ENCODE measurements at places on chromosomes 7 and 10.
A peak's percentile ranks its signal among the peaks of the same experiment; 100 is the strongest.

DNA sequence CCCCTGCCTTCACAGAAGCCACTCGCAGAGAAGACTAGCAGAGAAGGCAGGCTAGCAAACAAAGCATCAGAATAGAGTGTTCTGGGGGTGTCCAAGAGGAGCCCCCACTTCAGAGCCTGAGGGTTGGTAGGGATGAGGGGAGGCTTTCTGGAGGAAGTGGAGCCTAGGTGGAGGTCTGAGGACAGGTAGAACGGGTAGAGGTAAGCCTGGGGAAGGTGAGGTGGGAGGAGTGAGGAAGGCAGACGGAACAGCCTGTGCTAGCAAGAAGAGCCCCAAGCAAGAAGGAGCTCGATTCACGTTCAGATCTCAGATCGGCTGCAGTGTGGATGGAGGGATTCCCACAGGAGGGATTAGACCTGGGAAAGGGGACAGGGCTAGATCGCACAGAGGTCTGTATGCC, 66.0 kb upstream of the DUSP5 start:
- DNase-seq, result no peak

DNA sequence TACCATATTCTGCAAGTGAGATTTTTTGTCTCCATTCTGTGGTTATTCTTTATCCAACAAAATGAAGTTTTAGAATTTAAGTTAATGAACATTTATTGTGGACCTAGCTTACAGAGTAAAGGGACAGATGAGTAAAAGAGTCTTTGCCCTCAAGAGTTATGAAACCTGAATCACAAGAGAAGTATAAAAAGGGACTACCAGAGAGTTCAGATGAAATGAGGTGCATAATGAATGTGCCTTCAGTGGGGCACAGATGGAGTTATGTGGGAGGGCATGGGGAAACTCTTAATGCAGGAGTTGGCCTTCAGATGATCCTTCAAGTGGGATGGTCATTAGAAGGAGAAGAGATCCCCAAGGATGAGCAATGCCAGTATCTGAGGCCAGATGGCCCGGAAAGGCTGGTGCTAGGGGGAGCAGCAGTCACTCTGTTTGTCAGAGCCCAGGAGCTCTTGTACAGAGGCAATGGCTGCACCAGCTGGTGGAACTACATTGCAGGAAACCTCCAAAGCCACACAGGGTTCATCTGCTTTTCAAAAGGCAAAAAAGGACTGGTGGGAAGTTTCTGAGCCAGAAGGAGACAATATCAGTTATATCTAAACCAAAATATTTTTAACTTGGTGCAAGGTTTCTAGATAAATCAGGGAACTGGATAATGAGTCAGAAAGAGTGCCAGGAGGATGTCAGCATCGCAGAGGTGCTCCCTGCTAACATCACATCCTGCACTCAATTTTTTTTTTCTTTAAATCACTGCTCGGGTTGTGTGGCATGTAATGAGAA, 162.0 kb downstream of the KLF6 start:
- DNase-seq, result no peak

GRCh38 chr7:155378580-155378934, 79.4 kb upstream of the EN2 start:
- no peak for DNase-seq

DNA sequence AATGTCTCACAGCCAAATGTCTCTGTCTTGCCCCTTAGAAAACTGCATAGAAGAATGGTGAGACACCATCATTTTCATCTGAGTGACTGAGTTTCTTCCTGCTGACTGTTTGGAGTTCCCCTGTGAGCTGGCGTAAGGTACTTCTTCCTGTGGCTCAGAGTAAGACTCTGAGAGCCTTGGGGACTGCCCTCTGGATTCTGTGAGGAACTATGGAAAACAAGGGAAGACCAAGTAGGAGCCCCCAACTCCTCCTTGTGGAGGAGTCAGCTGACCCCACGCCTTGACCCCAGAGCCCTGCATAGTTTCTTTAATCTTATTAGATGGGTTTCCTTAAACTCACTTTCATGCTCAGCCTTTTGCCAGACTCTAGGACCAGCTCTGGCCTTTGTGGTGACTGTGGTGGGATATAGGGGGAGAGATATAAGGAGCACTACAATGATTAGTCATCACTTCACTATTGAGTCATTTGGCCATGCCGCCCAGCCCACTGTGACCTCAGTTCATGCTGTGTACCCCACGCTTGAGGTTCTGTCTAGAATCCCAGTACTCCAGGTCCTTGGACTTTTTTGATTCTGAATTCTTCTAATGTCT, 51.8 kb upstream of the FAM133B start:
- DNase-seq, result no peak

DNA sequence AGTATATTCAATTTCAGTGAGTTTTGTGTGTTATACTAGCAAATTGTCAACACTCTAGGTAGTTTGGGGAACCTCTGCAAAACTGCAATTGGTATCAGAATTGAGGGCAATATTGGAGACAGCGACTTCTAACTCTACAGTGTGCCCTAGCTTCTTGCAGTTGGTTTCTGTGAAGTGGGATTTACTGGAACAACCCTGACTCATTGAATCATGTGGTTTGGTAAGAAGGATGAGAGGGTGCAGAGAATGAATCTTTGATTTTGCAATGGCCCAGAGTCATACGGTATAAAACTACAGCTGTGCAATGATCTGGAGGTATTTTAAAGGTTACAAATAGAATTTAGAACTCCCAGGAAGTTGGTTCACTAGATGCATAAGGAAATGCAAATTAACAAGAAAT, 129.1 kb upstream of the PPP1R3A start:
- DNase-seq, result no peak

DNA sequence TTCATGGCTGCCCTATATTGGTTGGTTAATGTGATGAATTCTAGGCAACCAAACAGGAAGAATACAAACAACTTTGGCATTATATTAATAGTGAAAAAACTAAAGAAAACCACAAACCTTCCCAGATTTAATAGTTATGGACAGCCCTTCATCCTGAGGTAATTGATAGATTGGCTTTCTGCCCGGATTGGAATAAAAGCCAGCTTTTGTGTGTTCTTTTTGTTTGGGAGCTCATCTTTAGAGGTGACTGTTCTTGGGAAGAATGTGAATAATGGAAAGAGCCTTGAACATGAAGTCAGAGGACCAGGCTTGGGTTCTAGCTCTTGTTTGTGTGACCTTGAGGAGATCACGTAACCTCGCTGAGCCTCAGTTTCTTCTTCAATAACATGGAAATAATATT, 92.3 kb downstream of the VTI1A start:
- no peak for DNase-seq

- peak; percentile 37 for DNase-seq
Observed at GRCh38 chr10:22550732-22551131, 163.6 kb downstream of the PIP4K2A start.

- no peak for DNase-seq
Observed at GRCh38 chr7:130970196-130970595, 236.2 kb upstream of the KLF14 start.

DNA sequence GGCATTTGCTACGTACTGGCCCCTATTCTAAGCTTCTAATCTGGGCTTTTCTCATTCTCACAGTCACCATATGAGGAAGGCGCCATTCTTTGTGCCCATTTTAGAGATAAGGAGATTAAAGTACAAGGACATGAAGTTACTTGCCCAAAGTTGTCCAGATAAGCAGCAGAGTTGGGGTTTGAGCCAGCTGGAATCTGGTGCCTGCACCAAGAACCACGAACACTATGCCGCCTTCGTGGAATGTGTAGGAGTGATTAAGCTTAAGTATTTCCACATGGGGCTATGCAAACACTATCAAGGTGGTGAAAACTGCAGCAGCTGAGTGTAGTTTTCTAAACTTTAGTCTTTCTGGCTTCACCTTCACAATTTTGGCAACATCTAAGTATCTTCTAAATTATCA, 342.7 kb upstream of the ETV1 start:
- no peak for DNase-seq

GRCh38 chr10:3418926-3419325, 246.3 kb upstream of the PITRM1 start:
- no peak for DNase-seq

DNA sequence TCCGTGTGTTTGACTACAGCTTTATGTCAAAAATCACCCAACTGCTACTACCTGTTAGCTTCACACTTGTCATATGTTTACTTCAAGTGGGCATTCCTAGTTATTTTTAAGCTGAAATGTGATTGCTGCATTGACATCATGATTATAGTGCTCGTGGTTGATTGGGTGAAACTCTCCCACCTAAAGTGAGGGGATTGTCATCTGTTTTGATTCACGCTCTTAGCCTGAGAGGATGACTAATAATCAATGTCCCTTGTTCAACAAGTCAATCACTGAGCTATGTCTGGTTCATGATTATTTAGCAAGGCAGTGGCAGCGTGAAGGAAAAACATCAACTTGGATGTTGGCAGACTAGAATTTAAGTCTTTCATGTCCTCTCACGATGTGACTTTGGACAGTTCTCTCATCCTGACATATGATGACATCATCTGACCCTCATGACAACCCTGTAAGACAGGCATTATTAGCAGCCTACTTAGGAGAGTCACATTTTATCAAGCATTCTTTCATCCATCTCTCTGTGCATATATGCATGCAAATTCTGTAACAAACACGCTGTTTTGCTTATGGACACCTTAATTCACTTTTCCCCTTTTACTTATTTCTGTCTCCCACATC, 352.6 kb upstream of the ZMIZ1 start:
- no peak for DNase-seq

- no peak for DNase-seq
Observed at GRCh38 chr10:50851884-50852671, 33.3 kb downstream of the A1CF start.
